ENCODE measurements at places on chromosomes 4 and X. TPM values are rescaled to one million over a fixed set of nuclear protein-coding genes. Genes with fewer than 3 reads are reported as not detected.

DNA sequence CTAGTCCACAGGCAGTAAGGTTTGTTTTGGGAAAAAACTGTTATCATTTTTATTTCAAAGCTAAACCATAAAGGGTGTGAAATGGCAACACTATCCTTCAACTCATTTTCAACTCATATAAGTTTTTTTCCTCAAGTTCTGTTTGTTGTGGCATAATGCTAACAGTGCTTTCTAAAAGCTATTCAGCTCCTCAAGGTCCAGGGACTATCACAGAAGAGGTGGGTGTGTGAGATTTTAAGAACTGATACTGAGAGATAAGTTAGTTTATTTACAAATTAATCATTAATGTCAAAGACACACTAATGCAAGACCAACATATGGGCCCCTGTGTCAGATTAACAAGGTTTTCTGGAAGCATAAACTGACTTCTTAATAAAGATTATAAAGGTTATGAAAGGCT, 11.8 kb downstream of the UGT2B15 start:
- DNase-seq = no peak

- DNase-seq = no peak
Observed at GRCh38 chrX:44314259-44314734, 29.2 kb downstream of the EFHC2 start.

DNA sequence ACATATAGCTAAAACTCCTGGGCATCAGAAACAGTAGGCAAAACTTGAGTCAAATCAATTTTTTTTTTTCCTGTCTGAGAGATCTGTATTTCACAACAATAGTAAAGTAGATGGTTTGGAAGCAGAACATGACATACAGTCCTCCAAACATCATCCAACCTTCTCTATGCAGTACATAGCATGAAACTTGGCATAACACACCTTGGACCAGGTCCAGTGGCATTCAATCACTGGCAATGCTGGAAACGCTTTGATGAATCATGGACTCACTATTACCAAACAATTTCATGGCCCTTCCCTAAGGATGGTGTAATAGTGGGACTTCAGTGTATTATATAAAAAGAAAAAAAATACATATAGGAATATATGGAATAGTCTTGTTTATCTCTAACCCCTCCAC, 154.6 kb downstream of the FMR1NB start:
- no peak for DNase-seq

DNA sequence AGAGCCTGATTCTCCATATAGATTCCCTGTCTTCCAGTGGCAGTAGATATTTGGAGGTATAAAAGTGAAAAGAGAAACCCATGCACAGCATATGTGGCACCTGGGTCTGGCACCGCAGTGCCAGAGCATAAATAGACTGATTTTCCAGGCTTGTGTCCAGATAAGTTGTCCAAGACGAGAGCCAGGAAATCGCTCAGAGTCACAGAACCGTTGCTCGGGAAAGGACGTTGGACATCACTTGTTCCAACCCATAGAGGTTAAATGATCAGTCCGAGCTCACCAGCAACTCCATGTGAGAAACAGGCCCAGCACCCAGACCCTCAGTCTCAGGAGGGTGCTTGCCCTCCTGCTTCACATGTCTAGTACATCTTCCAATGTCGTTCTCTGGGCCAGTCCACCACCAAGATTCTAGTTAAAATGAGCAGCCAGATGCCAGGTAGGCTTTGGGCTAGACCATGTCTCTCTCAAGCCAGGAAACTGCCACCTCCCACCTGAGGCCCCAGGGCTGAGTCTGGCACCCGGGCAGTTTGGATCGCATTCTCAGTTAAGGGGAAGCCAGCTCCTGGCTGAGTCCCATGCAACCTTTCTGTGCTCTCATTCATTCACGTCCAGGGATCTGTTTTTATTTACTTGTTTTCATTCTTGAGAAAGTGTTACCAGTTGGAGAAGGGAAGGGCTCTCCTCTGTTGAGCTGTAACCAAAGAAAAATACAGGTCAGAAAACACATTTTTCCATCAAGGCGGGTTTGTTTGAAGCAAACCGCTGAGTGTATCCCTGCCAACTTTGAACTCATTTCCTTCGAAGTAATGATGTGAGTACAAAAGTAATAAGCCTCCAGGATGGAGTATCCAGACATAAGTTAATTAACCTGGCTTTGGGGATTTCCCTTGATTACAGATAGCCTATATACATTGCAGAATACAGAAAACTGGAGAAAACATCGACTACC, 91.7 kb downstream of the PHOX2B start:
- no peak for DNase-seq

DNA sequence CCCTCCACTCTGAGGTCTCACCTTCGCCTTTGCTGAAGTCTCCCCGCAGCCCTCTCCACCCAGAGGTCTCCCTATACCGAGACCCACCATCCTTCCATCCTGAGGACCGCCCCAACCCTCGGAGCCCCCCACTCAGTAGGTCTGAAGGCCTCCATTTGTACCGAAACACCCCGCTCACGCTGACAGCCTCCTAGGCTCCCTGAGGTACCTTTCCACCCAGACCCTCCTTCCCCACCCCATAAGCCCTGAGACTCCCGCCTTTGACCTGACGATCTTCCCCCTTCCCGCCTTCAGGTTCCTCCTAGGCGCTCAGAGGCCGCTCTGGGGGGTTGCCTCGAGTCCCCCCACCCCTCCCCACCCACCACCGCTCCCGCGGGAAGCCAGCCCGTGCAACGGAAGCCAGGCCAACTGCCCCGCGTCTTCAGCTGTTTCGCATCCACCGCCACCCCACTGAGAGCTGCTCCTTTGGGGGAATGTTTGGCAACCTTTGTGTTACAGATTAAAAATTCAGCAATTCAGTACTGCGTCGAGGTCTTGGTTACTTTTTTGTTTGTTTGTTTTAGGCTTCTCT, 5.0 kb downstream of the SOD3 start:
- DNase-seq = no peak

NALF2 gene
- total RNA-seq = 3.6 TPM

All from kidney epithelial cell (primary cell).